ENCODE measurements at places on chromosomes 13 and 19.

DNA sequence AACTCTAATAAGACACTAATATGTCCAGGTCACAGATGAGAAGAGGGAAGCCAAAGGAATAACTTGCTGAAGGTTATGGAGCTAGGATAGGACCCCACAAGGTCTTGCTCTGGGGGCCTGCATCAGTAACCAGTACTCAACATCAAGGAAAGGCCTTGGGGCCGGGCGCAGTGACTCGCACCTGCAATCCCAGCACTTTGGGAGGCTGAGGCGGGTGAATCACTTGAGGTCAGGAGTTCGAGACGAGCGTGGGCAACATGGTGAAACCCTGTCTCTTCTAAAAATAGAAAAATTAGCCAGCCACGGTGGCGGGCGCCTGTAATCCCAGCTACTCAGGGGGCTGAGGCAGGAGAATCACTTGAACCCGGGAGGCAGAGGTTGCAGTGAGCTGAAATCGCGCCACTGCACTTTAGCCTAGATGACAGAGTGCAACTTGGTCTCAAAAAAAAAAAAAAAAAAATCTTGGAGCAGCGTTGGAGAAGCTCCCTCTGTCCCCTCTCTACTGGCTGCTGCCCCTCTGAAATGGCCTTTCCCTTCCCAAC, 1.8 kb downstream of the LONP1 start:
- no peak for DNase-seq

- DNase-seq: no peak
These were observed 1335.9 kb downstream of the UQCRFS1 start for GRCh38 chr19:27876976-27877512.

GRCh38 chr19:35545855-35546381, 492 bp downstream of the TMEM147 start:
- DNase-seq: peak; percentile 58

DNA sequence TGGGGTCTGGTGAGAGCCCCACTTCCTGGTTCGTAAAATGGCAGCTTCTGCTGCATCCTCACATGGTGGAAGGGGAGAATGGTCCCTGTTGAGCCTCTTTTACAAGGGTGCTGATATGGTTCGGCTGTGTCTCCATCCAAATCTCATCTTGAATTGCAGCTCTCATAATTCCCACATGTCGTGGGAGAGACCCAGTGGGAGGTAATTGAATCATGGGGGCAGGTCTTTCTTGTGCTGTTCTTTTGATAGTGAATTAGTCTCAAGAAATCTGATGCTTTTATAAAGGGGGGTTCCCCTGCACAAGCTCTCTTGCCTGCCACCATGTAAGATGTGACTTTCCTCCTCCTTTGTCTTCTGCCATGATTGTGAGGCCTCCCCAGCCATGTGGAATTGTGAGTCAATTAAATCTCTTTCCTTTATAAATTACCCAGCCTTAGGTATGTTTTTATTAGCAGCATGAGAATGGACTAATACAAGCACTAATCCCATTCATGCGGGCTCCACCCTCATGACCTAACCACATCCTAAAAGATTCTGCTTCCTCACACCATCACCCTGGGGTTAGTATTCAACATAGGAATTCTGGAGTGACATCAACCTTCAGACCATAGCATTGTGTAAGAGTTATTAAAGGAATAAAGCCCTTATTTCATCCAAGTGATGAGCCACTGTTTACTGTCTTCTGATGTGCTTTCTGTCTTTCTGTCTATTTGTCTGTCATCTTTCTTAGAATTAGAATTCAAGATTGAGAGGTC, 159.0 kb upstream of the IRS2 start:
- DNase-seq: no peak

DNA sequence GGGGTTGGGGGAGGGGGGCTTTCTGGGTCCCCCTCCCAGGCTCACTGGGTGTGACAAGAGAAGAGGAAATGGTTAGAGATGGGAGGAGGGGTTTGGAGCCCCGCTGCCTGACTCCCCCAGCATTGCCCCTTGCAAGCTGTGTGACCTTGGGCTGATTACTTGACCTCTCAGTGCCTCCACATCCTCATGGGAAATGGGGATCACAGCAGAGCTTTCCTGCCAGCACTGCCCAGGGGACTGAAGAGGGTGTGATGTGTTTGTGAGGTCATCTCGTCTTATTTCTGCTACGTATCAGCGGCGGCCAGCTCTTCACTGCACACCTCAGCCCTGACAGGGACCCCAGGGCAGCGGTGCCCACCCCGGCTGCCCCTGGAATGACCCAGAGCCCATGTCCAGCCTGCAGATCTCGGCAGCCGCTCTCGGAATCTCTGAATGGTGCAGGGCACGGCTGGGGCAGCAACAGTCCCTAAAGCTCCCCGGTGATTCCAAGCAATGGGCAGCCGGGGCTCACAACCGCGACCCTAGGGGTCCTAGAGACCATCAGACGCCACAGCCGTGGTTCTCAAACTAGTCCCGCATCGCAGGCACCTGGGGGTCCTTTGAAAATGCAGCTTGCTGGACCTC, 8.4 kb downstream of the PNMA8B start:
- no peak for DNase-seq
